Tongue (tissue), 3 donors: ENCODE measurements at places on chromosomes 2 and 18. TPM values are rescaled to one million over a fixed set of nuclear protein-coding genes. Genes with fewer than 3 reads are reported as not detected.

Gene FOXI3
- total RNA-seq: 0.31 TPM

Gene GRHL1
- total RNA-seq: 50.3 TPM

Gene RAMP1
- total RNA-seq: 51.7 TPM

Gene MPV17
- 34.6 TPM for total RNA-seq

Gene OR6B2
- not detected for total RNA-seq

Gene KLHL30
- total RNA-seq: 58.4 TPM

Gene CYP27A1
- total RNA-seq: 19.8 TPM

Gene ABCA12
- 1.7 TPM for total RNA-seq

Gene PKDCC
- 121 TPM for total RNA-seq

Gene RAPGEF4
- total RNA-seq: 11.3 TPM

Gene SP110
- total RNA-seq: 15.2 TPM

Gene ALPG
- not detected for total RNA-seq

Gene ZEB2
- total RNA-seq: 161 TPM

Gene LAMA3
- total RNA-seq: 37.0 TPM

Gene TRAPPC8
- total RNA-seq: 57.1 TPM

Gene GPR35
- 1.1 TPM for total RNA-seq

Gene LDLRAD4
- 36.7 TPM for total RNA-seq

Gene PSME4
- 52.1 TPM for total RNA-seq

Gene PLGLB2
- total RNA-seq: 2.6 TPM

Gene ERMN
- not detected for total RNA-seq

Gene GPR17
- 0.31 TPM for total RNA-seq

Gene KCNS3
- total RNA-seq: 46.3 TPM

Gene COL4A4
- 4.9 TPM for total RNA-seq

Gene OTOF
- 12.4 TPM for total RNA-seq

Gene AQP12B
- total RNA-seq: not detected

Gene MAP3K19
- 0.21 TPM for total RNA-seq

Gene ADGRF3
- not detected for total RNA-seq

Gene UGGT1
- total RNA-seq: 57.2 TPM
